Activated CD8-positive, alpha-beta memory T cell treated with anti-CD3 and anti-CD28 coated beads, Interleukin-2, amount 10 ng/mL, durations not matched to agents 7 days and 5 days (primary cell): ENCODE measurements at places on chromosomes 1 and 21. TPM values are rescaled to one million over a fixed set of nuclear protein-coding genes. Genes with fewer than 3 reads are reported as not detected.

Gene MPL
- not detected for total RNA-seq

DNA sequence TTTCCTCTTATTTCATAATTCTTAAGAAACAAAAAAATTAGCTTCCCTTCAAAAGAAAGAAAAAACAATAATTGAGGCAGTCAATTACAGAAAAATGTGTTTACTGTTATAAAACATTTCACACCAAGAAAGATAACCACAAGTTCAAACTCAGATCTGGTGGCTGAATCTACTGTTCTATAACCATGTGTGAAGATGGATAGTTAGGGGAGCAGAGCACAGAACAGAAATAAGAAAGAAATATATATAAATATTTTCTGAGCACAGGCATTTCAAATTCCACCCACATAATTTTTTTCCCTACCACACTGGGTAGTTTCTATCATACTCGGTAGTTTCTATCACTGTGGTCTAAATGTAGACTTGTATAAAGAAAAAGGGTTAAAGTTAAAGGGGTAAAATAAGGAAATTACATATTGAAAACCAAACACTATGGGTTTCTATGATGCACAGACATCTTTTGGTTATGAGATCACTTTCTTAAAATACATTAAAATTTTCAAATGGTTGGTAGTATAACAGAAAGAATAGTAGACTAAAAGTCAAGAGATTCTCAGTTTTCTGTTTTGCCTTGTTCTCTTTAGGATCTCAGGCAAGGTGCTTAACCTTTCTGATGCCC lies 10.8 kb downstream of the LYST start:
- DNase-seq: no peak
- H3K27me3 ChIP-seq: no peaks in the 10 kb centered on the region
- peaks cover 21% of the 10 kb centered on the region for H3K36me3 ChIP-seq
- peak overlapping the region; percentile 64 for H3K27ac ChIP-seq

Gene PTGER3
- 0.80 TPM for total RNA-seq

Gene HIVEP3
- total RNA-seq: 15.1 TPM
